ENCODE measurements at places on chromosomes 5 and 9.
A peak's percentile ranks its signal among the peaks of the same experiment; 100 is the strongest.

- no peak for DNase-seq
Measured at GRCh38 chr9:81678088-81678487, 11.3 kb downstream of the TLE1 start.

DNA sequence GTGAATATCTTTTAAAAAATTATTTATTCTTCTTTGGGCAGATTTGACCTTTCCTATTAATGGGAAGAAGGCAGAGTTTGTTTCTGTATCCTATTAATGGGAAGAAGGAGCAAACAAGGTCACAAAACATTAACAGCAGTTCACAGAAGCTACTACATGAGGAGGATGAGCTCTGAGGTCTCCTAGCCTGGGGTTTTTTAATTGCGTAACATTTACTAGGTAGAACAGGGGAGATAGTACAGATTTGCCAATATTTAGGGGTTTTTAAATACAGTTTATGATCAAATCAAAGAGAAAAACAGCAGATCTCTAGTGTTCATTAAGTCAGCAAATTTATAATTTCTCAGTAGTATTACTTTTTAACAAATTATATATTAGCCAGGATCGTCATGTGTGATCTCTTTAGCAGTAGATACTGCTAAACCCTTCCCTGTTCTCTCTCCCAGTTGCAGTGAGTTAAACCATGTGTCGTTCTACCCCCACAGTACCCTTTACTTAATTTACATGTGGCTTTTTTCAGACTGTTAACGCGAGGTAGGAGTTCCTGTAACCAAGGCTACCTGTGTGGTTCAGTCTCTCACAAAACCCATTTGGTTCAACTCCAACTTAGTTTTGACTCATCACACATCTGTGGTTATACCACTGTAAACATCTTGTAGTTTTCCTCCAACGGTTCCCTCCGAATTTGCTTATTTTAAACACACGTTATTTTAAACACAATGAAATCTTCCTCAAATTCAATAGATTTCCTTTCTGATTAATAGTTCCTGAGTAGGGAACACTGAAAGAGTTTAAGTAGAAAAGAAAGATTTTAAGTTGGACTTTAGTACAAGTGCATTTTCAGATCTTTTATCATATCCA, 13.3 kb downstream of the SLC25A46 start:
- DNase-seq, result peak; percentile 49

GRCh38 chr5:179572386-179572785, 22.0 kb downstream of the RUFY1 start:
- no peak for DNase-seq

DNA sequence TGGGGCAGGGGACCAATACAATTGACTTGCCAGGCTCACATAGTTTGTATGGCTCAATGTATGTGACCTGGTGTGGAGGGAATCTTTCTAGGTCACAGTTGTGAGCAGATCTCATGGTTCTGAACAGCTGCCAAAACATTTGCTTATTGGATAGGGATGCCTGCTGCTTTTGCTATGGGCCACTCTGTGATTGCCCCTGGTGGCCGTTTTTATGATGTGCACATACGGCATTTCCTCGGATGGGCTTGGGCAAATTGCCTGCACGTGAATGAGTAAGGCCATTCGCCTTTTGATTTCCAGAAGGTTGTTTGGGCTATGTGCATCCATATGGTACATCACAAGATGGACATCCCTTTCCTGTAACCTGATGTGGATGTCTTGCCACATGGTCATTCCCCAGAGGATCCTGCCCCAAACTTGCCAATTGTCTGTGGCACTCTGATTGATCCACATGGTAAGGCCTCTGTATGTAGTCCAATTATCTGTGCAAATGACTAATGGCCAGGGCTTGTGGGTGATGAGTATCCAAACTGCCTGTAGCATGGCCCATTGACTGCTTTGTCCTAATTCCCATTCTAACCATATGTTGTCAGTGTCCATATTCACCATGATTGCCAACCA, 10.7 kb upstream of the SLC22A4 start:
- no peak for DNase-seq

DNA sequence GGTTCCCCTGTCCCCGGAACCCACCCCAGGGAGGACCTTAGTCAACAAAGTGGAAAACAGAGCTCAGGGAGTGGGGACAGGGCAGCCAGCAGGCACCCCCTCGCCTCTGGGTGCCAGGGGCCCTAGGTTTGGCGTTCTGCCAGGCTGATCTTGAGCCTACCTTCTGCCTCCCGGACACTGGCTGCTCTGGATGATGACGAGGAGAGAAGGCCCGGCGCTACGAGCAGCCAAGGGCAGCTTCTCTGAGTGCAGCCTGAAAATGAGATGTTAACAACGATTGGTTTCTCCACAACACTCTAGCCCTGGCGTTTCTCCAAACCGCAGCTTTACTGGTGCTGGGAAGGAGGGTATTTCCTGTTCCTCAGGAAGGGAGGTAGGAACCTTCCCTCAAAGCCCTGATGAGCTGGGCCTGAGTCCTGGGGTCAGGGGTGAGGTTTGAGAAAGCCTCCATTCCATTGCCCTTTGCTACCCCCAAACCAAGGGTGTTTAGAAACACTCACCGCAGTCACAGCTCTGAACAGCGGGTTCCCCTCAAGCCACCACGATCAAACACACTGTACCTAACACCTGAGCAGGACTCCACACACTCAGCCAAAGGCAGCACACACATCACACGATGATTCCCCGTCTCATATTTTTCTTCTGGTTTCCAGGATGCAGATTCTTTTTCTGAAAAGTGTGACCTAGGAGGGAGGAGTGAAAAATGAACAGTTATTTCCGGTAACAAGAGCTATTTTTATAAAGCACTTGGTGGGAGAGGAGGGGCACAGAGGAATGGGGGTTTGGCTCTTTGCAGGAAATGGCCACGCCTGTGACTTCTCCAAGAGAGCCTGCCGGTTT, at the start of gene STING1:
TSS of gene STING1 (minus strand) at position 709 of the 840 bp plus-strand sequence. CDS start 1,054 bp downstream, outside the sequence.
- peak; percentile 84 for DNase-seq

GRCh38 chr5:59709346-59709821, 184.1 kb downstream of the PDE4D start:
- DNase-seq, result no peak

DNA sequence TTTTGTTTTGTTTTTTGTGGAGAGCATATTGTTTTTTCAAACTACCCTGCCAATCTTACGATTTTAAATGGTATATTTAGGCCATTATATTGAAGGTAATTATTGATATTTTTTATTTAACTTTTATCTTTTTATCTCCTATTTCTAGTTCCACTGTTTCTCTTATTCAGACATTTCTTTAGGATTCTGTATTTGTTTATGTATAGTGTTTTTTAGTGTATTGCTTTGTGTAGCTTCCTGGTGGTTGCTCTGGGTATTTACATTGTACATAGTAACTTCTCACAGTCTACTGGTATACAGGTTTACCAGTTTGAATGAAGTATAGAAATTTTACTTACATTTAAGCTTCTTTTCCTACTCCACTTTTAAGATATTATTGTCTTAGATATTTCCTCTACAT, 63.2 kb downstream of the ERCC6L2 start:
- no peak for DNase-seq
